Adrenal gland (tissue), 19 donors: ENCODE measurements at places on chromosomes 3 and 15. TPM values are rescaled to one million over a fixed set of nuclear protein-coding genes. Genes with fewer than 3 reads are reported as not detected.

GRCh38 chr3:129007792-129008191 lies 6.7 kb downstream of the EFCC1 start:
- DNase-seq, result no peak

Gene C3orf52
- 2.2 TPM for polyA plus RNA-seq

- DNase-seq, result no peak
Observed at GRCh38 chr3:108629974-108630373, 40.5 kb downstream of the DZIP3 start.

GRCh38 chr15:31867536-31868442 lies 162.5 kb upstream of the CHRNA7 start:
- peak; percentile 67 for DNase-seq

Gene AHSG
- polyA plus RNA-seq, result not detected

GRCh38 chr3:13710251-13710650 lies 161.3 kb downstream of the FBLN2 start:
- DNase-seq, result no peak

Gene SCAANT1
- polyA plus RNA-seq, result 1.6 TPM

DNA sequence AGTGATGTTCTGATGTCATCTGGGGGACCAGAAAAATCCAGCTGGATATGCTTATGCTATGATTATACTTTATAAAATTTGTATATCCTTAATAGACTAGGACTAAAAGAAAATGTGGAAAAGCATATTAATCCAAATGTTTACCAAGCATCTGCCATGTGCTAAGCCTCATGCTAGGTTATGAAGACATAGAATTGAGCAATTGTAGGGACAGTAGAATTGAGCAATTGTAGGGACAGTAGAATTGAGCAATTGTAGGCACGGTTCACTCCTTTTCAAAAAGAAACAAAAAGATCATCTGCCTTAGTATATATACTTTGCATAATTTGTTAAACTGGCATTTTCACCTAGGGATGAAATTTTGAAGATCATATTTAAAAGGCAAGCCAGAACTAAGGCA lies 18.3 kb downstream of the ABHD5 start:
- no peak for DNase-seq

DNA sequence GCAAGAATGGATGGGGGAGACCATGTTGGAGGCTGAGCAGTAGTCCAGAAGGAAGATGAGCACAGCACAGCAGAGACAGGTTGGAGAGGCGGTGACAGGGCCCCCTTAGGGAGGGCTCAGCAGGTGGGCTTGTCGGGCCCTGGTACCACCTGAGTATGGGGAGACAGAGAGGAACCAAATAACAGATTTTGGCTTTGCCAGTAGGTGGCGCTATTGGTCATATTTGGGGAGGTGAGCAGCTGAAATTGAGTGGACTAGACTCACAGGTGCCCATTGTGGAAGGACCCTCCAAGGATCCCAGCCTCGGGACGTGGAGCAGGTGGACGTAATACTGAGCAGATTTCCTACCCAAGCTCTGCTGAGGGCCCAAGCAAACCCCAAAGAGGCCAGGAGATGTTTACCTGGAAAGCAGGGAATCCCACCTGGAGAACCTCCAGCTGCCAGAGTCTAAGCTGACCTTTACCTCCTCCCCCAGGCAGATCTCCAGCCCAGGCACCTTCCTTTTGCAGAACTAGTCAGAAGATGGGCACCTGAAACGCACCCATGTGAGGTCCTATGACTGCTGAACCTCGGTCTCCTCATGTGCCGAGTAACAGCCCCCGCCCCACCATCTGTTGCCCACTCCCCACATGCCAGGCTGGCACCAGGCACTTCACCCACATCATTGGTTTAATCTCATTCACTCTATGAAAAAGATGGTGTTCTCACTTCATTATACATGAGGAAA lies 24.6 kb upstream of the CORO2B start:
- DNase-seq, result peak; percentile 73

GRCh38 chr3:113654851-113655250 lies 41.6 kb downstream of the USF3 start:
- DNase-seq, result no peak

- no peak for DNase-seq
Observed at GRCh38 chr3:11245827-11246662, 26.2 kb upstream of the ATG7 start.

DNA sequence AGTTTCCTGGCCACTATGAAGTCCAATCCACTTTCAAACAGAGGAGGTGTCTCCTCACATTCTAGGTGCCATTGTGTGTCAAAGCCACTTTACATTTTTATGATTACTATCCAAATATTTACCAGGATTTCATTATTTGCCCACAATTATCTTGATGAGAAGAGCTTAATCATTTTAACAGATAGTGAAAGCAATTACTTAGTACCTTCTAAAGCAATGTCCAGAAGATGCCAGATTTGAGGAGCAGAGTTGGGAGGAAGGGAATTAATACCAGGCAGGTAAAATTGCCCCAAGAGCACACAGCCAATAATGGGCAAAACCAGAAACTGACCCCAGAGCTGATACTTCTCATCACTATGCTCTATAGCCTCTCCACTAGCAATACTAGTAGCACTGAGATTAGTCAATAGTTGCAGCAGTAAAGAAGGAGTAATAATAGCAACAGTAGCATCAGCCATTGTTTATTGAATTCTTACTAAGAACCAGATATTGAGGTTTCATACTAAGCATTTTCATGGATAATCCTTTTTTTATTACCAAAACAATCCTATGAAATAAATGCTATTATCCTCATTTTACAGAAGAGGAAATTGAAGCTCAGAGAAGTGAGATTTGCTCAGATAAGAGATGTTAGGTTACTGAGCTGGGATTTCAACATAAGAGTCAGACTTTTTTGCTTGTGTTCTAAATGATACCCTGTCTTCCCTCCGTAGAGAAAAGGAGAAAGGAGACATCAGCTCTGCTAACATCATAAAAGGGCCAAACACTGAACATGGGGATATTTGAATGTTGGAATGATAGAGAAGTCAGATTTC lies 509.3 kb upstream of the CFAP20DC start:
- no peak for DNase-seq

DNA sequence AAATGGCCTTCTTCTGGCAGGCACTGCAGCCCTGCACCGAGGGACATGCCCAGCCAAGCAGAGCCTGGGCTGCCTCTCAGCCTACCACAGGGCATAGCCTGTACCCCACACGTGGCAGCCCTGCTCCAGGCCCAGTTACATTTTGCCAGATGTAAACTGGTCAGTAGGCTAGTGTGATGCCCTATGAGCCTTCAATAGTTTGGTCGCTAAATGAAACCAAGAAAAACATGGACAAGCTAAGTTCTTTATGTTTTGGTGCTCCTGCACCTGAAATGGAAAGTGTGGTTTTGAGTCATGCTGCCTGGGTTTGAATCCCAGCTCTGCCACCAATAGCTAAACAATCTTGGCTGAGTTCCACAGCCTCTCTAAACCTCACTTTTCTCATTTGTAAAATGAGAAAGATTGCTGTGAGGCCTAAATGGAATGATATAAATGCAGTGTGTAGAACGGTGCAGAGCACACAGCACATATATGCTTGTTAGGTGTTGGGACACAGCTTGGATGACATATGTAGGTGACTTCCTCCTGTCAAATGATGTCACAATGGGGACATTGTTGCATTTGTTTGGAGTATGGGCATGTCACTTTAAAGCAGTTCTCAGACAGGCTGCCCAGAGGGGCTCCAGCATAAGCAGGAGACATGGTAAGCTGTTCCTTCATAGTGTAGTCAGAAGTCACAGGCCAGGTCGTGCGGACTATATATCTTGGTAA lies 57.4 kb downstream of the ZBTB38 start:
- no peak for DNase-seq
